ENCODE measurements at places on chromosomes 13 and 19. TPM values are rescaled to one million over a fixed set of nuclear protein-coding genes. Genes with fewer than 3 reads are reported as not detected.
A peak's percentile ranks its signal among the peaks of the same experiment; 100 is the strongest.

ZNF547 gene
- total RNA-seq, result 3.5 TPM

GRCh38 chr13:94313321-94313910 lies 166.1 kb downstream of the DCT start:
- no peak overlapping the region for H3K4me3 ChIP-seq
- peaks cover 5% of the 10 kb centered on the region for H3K4me1 ChIP-seq
- H3K36me3 ChIP-seq, result peaks cover 6% of the 10 kb centered on the region
- peak overlapping the region; percentile 29 for H3K27ac ChIP-seq
- DNase-seq, result no peak
- no peaks in the 10 kb centered on the region for H3K27me3 ChIP-seq

GRCh38 chr13:78491978-78492377 lies 111.4 kb downstream of the POU4F1 start:
- H3K27ac ChIP-seq, result no peak overlapping the region
- H3K36me3 ChIP-seq, result no peaks in the 10 kb centered on the region
- DNase-seq, result no peak
- H3K4me1 ChIP-seq, result no peaks in the 10 kb centered on the region

UGGT2 gene
- total RNA-seq, result 30.2 TPM

ZNF729 gene
- total RNA-seq, result not detected

- peaks cover 26% of the 10 kb centered on the region for H3K4me1 ChIP-seq
- H3K4me3 ChIP-seq, result no peak overlapping the region
- H3K36me3 ChIP-seq, result no peaks in the 10 kb centered on the region
- no peaks in the 10 kb centered on the region for H3K27me3 ChIP-seq
- peak overlapping the region; percentile 74 for H3K27ac ChIP-seq
These were observed 121.6 kb upstream of the SPATA13 start for GRCh38 chr13:24038841-24039330.

DNA sequence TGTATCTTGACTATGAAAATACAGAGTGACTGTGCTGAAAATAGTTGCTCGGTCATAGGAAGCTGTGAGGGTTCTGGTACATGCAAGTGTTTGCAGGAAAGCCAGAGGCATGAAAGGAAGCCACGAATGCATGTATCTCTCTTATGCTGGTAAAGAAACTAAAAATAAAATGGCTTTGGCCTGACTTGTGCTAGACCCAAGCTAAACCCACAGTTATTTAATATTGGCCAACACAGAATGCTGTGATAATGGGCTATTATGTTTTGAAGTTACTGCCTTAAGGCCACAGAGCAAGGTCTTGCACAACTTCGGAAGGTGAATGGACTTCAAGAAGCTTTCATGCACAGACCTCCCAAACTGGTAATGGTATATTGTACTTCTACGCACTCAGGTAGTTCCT lies 518.2 kb upstream of the HTR2A start:
- no peaks in the 10 kb centered on the region for H3K27me3 ChIP-seq
- DNase-seq, result no peak
- no peaks in the 10 kb centered on the region for H3K4me1 ChIP-seq
- H3K4me3 ChIP-seq, result no peak overlapping the region

DNA sequence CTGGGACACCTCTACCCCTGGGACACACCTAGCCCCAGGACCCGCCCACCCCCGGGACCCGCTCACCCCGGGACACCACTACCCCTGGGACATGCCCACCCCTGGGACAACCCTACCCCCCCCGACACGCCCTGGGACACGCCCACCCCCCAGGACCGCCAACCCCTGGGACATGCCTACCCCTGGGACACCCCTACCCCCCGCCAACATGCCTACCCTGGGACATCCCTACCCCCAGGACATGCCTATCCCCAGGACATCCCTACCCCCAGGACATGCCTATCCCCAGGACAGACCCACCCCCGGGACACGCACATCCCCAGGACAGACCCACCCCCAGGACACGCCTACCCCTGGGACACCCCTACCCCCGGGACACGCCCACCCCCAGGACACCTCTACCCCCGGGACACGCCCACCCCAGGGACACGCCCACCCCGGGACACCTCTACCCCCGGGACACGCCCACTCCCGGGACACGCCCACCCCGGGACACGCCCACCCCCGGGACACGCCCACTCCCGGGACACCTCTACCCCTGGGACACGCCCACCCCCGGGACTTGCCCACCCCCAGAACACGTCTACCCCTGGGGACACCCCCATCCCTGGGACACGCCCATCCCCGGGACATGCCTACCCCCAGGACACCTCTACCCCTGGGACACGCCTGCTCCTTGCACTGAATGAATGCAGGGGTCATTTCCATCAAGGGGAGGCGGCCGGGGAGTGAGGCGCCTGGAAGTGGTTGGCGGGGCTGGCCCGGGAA lies 32.3 kb downstream of the ADPRHL1 start:
- H3K27ac ChIP-seq, result no peak overlapping the region
- no peaks in the 10 kb centered on the region for H3K4me1 ChIP-seq
- no peaks in the 10 kb centered on the region for H3K36me3 ChIP-seq
- no peak overlapping the region for H3K4me3 ChIP-seq
- DNase-seq, result no peak
- no peaks in the 10 kb centered on the region for H3K27me3 ChIP-seq

GRCh38 chr13:84670245-84670644 lies 788.0 kb upstream of the SLITRK1 start:
- no peaks in the 10 kb centered on the region for H3K4me1 ChIP-seq
- no peak overlapping the region for H3K27ac ChIP-seq
- H3K27me3 ChIP-seq, result no peaks in the 10 kb centered on the region
- no peak overlapping the region for H3K4me3 ChIP-seq

DNA sequence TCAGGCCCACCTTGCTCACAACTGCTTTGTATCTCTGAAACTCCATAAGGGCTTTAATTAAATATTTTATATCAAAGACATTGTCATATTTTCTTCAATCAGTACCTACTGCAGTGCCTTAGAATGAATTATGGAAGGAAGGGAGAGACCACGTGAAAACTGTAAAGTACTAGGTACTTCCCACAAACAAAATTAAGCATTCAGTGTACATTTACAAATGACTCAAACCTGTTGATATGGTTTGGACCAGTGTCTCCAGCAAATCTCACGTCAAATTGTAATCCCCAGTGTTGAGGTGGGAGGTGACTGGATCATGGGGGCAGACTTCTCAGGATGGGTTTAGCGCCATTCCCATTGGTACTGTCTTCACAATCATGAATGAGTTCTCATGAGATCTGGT lies 23.2 kb downstream of the KCTD12 start:
- H3K4me3 ChIP-seq, result no peak overlapping the region
- DNase-seq, result no peak
- H3K27me3 ChIP-seq, result no peaks in the 10 kb centered on the region
- no peaks in the 10 kb centered on the region for H3K4me1 ChIP-seq
- no peak overlapping the region for H3K27ac ChIP-seq
- no peaks in the 10 kb centered on the region for H3K36me3 ChIP-seq

- DNase-seq, result peak; percentile 47
- no peaks in the 10 kb centered on the region for H3K27me3 ChIP-seq
- H3K4me3 ChIP-seq, result no peak overlapping the region
- H3K27ac ChIP-seq, result no peak overlapping the region
These were observed 324.9 kb upstream of the SPRY2 start for GRCh38 chr13:80665792-80666333.

DNA sequence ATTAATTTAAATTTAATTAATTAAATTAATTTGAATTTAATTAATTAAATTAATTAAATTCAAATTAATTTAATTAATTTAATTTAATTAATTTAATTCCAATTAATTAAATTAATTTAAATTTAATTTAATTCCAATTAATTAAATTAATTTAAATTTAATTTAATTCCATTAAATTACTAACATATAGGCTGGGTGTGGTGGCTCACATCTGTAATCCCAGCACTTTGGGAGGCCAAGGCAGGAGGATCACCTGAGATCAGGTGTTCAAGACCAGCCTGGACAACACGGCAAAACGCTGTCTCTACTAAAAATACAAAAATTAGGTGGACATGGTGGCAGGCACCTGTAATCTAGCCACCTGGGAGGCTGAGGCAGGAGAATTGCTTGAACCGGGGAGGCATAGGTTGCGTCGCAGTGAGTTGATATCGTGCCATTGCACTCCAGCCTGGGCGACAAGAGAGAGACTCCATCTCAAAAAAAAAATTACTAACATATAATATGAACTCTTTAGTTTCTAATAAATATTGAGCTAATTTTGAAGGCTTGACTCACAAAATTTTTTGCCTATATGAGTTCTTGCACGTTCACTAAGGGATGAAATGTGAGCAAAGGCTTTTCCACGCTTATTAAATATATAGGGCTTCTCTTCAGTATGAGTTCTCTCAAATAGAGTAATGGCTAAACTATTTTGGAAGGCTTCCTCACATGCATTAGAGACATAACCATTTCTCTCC lies 9.0 kb upstream of the USP29 start:
- no peak overlapping the region for H3K4me3 ChIP-seq
- H3K4me1 ChIP-seq, result no peaks in the 10 kb centered on the region
- no peaks in the 10 kb centered on the region for H3K27me3 ChIP-seq

- peak overlapping the region; percentile 38 for H3K27ac ChIP-seq
- H3K36me3 ChIP-seq, result peaks cover 6% of the 10 kb centered on the region
- peak overlapping the region; percentile 88 for H3K4me3 ChIP-seq
- H3K27me3 ChIP-seq, result no peaks in the 10 kb centered on the region
- peak; percentile 55 for DNase-seq
- H3K4me1 ChIP-seq, result no peaks in the 10 kb centered on the region
These were observed 748 bp downstream of the LMNB2 start for GRCh38 chr19:2455851-2456570.
